ENCODE measurements at places on chromosomes 2 and 18.

- no peak for DNase-seq
Measured at GRCh38 chr2:118849226-118850167, 2.0 kb upstream of the EN1 start.

GRCh38 chr18:8947566-8947965 lies 154.9 kb upstream of the NDUFV2 start:
- no peak for DNase-seq

GRCh38 chr2:1907291-1907690 lies 163.0 kb upstream of the PXDN start:
- DNase-seq: no peak

GRCh38 chr2:206765242-206766056 lies at the start of the genes FASTKD2 and MDH1B:
TSS of gene FASTKD2 (plus strand) at chr2:206765606. CDS start at chr2:206766694, 1,088 bp downstream.
TSS of gene MDH1B (minus strand) at chr2:206765328. CDS start at chr2:206765271, 57 bp downstream.
- peak; percentile 87 for DNase-seq

DNA sequence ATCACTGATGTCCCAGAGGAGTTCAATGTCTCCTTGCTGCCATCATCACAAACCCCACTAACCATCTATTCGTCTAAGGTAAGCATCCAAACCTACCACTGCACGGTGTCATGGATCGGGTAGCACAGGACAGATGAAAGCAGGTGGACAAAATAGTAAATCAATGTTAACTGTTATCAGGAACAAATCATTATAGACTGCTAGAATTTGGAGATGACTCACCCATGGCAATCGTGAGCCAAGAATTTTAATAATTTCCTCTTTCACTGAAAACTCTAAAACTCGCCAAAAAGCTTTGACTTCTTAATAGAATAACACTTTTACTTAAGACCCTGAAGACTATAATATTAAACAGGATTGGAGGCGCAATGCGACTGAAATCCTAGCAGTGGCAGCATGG lies 33.7 kb upstream of the BZW1 start:
- no peak for DNase-seq

- no peak for DNase-seq
Measured at GRCh38 chr2:17179145-17179808, 339.0 kb downstream of the RAD51AP2 start.

GRCh38 chr18:59892123-59892522 lies 7.7 kb upstream of the PMAIP1 start:
- no peak for DNase-seq

GRCh38 chr2:144886862-144887261 lies 366.9 kb upstream of the ZEB2 start:
- no peak for DNase-seq

DNA sequence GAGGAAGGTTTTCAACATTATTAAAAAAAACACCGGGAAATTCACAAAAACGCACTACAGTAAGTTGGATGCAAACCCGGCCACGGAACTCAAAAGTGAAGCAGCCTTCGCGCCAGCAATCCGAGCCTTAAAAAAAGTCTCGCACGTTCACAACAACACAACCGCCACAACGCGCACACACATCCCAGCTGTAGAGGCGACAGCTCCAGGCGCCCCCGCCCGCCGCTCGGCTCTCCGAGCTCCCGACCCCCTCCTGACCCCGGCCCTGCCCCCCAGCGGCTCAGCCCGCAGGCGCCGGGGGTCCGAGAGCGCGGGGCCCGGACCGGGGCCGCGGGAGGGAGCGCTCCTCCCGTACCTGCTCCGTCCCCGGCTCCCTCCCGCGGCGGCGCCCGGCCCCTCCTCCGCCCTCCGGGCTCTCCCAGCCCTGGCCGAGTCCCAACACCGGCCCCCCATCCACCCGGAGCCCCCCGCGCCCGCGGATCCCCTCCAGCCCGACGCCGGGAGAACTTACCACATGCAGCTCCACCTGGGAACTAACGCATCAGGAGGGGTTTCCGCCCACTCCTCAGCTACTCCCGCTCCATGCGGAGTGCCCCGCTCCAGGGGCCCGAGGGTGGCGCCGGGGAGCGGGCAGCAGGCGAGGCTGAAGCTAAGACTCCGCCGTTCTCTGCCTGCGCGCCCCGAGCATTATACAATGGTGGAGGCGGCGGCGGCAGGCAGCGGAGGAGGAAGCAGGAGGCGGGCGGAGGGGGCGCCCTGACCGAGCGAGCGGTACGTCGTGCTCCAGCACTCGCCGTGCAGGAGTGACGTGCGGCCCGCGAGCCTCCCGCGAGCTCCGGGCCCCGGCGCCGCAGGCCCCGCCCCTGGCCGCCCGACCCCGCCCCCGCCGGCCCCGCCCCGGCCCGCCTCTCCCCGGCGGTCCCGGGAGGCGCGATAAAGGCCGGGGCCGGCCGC lies at the start of gene SERTAD2:
TSS of gene SERTAD2 (minus strand) at position 805 of the 954 bp plus-strand sequence. CDS start 17,042 bp downstream, outside the sequence.
- DNase-seq: peak; percentile 93

DNA sequence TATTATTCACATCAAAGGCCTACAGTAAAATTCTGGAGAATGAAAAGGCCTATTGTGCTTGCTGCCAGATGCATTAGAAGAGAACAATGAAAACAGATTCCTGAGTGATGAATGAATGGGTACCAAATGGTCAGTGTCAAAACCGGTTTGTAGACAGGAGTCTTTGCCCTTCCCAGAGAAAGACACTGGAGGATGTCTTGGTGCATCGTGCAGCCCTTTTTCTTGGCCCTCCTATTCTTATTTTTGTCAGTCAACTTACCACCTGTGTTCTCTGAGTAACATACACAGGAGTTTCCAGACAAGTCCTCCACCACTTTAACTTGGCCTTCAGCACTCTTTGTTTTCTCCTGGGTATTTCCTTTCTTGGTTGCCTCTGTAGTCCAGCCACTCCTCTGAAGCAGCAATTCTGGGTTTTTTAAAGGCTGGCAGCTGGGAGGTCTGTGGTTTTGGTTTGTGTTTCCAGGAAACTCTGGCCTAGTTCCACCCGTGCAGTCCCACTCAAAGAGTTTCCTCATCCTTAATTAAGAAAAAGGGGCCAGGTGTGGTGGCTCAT lies 29.4 kb downstream of the PSTPIP2 start:
- no peak for DNase-seq

DNA sequence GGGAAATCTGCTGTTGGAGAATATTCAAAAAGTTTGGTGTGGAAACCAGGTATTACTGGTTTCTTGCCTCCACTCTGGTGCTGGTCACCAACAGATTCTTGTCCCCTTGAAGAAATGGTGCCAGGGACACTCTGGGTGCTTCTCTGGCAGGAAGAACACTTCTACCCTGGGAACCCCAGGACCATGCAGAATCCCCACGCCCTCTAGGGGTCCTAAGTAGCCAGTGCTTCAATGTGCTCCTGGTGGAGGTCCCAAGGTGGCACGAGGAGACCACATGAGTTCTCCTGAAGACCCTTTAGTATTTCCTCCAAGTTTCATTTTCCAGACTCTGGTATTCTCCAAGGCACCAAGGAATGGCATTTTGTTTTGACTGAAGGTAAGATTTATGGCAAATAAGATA lies 380.6 kb downstream of the TSN start:
- DNase-seq: no peak

DNA sequence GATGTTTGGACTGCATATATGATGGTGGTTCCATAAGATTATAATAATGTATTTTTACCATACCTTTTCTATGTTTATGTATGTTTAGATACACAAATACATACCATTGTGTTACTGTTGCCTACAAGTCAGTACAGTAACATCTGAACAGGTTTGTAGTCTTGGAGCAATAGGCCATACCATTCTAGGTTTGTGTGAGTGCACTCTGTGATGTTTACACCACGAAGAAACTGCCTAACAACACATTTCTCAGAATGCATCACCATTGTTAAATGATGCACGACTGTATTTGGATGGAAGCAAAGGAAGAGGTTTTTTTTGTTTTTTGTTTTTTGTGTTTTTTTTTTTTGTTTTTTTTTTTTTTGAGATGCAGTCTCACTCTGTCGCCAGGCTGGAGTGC lies 9.5 kb downstream of the DUSP19 start:
- DNase-seq: no peak

DNA sequence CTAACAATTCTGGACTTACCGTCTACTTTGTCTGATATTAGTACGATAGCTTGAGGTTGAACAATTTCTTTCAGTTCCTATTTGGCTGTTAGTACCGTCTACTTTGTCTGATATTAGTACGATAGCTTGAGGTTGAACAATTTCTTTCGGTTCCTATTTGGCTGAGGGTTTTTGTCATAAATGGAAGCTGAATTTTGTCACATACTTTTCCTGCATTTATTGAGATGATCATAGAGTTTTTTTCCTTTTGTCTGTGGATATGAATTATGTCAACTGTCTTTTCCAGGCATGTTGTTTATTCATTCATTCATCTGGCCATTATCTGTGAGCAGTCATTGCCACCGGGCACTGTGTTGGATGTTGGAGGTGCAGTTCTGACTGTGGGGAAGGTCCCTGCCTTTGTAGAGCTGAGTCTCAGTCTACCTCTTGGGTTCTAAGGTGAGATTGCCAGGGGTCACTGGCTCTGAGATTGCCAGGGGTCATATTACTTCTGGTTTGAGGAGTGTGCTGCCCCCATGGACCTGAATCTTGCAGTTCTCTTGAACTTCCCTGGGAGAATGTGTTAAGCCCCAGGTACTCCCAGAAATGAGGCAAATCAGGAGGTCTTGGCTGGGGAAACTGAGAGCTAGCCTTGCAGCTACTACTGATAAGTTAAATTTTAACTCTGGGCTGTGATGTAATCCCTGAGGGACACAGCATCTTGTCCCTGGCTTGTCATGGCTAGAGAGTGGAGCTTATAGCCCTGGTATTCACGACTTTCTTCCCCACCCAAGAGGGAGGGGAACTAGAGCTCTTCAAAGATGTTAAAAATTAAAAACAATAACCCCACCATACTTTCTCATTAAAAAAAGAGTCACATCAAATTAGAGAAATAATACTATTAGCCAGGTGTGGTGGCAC lies 89.1 kb upstream of the MBOAT2 start:
- DNase-seq: no peak

- no peak for DNase-seq
Measured at GRCh38 chr2:32680942-32681341, 53.1 kb downstream of the TTC27 start.

DNA sequence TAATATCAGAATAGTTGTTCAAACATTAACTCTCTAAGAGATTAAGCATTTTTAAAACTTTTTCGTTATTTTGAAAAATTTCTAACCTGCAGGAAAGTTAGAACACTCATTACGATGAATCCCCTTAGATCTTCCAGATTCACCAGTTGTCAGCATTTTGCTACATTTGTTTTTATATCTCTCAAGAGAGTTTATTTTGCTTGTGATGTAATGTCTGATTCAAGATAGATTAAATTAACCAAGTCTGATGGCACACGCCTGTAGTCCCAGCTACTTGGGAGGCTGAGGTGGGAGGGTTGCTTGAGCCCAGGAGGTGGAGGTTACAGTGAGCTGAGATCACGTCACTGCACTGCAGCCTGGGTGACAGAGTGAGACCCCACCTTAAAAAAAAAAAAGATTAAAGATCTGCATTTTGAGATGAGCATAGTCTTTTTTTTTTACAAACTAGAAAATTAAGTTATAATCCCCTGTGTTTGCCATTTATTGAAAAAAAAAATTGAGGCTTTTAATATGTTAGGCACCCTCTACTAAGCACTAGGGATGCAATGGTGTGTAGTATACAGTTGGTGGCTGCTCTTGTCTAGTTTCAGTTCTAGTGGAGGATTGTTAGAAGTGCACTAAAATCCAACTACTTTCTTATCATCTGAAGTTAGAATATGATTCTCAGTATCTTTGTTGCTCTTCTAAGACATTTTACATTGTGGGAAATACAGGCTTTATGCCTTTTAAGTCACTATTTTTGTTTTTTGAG lies 20.9 kb downstream of the RAB10 start:
- DNase-seq: no peak

GRCh38 chr2:70979180-70979488 lies 704 bp downstream of the ANKRD53 start:
- DNase-seq: no peak

- DNase-seq: no peak
Measured at GRCh38 chr18:69876490-69876889, 71.2 kb downstream of the CD226 start.

- peak; percentile 58 for DNase-seq
Measured at GRCh38 chr18:48814490-48815178, 136.1 kb downstream of the SMAD7 start.

GRCh38 chr2:122754561-122754960 lies 999.1 kb downstream of the TSN start:
- no peak for DNase-seq

- no peak for DNase-seq
Measured at GRCh38 chr18:8559612-8560186, 49.5 kb upstream of the RAB12 start.

DNA sequence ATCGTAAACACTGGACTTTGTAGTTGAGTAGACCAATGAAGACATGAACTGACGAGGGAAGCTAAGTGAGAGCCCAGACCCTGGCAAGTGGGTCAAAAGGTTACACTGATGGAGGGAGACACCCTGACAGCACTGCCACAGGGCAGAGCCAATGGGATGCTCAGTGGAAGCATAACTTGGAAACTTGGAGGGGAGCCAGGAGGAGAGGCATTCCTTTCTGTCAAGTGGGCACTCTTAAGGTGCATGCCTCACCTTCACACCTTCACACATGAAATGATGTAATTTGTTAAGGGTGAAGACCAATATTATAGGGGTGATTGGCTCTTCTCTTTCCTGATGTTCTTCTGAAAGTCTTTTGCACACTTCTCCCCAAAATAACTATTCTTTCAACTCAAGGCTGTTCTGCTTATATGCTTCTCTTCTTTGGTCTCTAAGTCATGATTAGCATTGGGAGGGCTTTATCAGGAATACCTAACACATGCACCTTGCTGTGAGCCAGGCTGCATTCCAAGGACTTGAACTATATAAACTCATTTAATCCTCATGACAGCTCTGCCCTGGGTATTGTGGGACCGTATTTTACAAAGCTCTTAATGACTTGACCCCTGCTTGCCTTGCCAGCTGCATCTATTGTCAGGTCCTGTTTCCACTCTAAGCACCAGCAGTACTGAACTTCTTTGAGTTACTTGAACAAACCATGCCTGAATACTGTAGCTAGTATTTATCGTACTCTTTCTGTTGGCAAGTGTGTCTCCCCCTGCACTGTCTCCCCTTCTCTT lies 19.0 kb downstream of the RPL37A start:
- no peak for DNase-seq

DNA sequence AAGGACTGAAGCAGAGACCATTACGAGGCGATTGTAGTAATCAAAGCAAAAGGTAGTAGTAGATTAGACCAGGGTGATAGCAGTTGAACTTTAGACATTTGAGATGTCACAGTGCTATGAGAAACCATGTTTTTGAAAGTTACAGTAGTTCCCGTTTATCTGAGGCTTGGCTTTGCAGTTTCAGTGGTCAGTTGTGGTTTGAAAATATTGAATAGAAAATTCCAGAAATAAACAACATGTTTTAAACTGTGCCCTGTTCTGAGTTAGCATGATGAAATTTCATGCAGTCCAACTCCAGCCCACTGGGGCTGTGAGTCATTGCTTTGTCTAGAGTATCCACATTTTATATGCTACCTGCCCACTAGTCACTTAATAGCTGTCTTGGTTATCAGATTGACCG lies 47.5 kb downstream of the ZNF638 start:
- DNase-seq: no peak

- DNase-seq: no peak
Measured at GRCh38 chr2:217063238-217063755, 203.4 kb upstream of the TNP1 start.
